ENCODE measurements at places on chromosomes 11 and 22.

- no peak for DNase-seq
These were observed 130.1 kb upstream of the NARS2 start for GRCh38 chr11:78704811-78705210.

DNA sequence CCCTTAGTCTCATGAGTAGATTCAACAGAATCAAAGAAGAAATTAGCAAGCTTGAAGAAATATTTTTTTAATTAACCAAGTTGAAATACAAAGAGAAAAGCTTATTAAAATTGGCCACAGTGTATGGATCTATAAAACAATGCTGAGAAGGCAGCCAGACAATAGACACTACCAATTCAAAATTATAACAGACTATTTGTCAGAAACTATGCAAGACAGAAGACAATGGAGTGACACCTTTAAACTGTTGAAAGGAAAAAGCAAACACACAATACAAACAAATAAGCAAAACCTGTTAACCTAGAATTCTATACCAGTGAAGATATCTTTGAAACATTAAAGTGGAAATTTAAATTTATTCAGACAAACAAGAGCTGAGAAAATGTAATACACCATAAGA, 225.4 kb downstream of the CASP12 start:
- DNase-seq: no peak

DNA sequence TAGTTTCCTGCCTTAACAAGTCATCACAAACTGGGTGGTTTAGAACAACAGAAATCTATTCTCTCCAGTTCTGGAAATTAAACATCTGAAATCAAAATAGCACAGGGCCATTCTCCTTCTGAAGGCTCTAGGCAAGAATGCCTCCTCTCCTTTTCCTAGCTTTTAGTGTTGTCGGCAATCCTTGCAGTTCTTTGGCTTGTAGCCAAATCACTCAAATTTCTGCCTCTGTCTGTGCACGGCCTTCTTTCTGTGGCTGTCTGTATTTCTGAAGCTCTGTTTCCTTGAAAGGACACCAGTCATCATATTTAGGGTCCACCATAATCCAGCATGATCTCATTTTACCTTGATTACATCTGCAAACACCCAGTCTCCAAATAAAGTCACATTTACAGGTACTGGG, 795.5 kb downstream of the METTL15 start:
- no peak for DNase-seq

DNA sequence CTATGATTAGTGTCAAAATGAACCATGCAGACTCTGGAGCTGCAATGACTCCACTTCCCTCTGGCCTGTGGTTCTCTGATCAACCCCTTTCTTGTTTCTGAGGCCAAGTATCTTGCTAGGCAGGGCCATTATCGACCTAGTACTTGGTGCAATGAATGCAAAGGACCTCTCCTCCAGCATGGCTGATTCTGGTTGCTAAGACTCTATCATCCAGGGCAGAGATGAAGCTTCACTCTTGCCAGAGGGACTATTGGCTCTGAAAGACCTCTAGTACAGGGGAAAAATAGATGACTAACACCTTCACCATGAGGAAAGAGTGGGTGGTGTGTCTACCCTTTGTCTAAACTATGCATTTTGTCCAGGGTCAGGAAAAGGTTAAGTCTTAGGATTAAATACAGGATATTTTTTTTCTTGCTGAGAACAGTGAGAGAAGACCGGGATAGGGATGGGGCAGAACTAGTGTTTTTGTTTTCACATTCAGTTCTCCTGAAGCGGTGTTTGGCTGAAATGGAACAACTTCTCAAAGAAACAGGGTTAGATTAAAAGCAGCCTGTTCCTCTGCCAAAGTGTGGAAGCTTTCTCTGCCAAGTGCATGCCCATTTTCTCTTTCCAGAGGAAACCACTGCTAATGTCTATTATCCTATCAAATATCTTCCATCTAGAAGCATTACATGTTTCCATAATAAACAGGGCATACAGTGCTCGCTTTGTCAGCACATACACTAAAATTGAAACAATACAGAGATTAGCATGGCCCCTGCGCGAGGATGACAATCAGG, 5.0 kb upstream of the MTFP1 start:
- DNase-seq: no peak

DNA sequence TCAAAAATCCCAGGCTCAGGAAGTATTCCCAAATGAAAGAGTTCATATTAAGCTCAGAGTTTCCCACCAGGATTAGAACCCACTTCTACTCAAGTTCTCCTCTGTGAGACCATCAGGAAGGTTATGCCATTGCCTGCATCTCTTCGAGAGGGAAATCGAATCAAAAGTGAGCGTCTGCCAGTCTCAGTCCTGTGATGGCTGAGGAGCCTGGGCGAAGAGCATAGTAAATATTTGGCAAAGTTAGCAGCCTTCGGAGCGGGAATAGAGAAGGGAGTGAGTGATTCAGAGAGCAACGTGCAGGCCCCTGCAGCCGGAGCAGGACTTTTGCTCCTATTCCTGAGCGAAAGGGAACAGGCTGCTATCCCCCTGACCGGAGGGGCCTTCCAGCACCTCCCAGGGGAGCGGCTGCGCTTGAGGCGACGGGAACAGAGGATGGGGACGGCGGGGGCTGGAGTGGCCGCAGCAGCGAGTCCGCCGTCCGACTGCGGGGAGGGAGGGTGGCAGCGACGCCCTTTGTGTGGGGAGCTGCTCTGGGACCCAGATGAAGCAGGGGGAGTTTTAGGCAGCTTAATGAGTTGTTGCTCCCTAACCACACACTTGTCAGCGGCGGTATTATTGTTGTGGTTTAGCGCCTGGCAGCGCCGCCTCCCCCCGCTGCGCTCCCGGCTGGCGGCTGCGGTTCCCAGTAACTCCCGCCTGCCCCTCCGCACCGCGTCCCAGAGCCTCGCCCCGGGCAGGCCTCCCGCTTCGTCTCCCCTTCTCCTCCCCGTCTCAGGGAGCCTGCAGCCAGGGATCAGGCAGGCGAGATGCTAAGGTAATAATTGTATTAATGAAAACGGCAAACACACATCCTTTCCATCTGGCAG, 21.7 kb upstream of the NRGN start:
- DNase-seq: no peak

DNA sequence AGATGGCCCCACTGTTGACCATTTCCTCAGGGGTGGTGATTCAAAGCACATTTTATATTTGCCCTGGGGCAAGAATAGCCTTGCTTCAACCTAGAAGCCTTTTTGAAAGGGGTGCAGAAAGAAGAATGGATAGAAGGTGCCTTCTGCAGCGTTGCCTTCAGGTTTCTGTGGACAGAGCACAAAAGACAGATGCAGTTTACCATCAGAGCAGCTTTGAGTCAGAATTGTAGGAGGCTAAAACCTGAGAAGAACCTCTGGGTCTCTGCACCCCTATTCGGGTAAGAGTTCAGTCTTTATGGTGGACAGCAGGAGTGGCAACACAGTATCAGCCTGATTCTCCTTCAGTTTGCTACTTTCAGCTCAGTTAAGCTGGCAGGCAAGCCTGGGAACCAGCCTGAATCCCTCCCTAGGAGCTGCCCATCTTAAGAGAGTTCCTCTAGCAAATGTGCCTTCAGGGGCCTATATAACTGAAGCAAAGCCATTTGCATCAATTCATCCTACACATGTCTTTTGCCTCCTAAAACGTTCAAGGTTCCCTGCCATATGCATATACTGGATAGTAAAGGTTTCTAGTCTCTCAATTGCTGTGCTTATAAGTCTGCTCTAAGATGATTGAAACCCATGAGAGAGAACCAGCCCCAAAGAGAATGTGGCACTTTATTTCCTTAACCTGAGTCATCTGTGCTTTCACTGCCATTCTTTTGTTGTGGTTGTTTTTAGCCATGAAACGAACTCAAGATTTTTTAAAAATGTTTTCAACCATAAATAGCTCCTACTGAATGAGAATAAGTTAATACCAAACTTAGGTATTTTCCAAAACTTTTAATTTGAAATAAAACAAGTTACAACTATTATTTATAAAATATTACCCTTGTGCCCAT, 123.0 kb downstream of the TRIM44 start:
- no peak for DNase-seq

DNA sequence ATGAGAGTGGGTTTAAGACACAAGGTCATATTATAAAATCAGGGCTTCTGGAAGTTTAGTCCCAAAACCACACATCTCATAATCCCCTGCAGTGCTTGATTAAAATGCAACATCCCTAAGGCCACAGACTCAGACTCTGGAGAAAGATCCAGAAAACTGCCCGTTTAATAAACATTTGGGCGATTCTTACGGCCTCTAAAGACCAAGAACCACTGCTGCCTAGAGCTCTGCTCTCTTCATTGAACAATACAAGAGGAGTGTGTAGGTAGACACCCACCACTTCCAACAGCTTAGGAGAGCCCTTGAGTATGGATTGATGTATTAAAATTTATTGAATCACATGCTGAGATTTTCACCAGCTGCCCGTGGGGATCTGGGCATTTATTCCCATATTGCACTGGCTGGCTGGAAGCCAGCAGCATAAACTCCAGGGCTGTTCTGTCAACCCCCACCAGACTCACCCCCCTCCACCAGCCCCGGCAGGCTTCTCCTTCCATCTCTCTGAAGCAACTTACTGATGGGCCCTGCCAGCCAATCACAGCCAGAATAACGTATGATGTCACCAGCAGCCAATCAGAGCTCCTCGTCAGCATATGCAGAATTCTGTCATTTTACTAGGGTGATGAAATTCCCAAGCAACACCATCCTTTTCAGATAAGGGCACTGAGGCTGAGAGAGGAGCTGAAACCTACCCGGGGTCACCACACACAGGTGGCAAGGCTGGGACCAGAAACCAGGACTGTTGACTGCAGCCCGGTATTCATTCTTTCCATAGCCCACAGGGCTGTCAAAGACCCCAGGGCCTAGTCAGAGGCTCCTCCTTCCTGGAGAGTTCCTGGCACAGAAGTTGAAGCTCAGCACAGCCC, 749 bp upstream of the BEST1 start:
- no peak for DNase-seq
